HCEC 1CT (cell line): ENCODE measurements at places on chromosomes 6 and 20.

DNA sequence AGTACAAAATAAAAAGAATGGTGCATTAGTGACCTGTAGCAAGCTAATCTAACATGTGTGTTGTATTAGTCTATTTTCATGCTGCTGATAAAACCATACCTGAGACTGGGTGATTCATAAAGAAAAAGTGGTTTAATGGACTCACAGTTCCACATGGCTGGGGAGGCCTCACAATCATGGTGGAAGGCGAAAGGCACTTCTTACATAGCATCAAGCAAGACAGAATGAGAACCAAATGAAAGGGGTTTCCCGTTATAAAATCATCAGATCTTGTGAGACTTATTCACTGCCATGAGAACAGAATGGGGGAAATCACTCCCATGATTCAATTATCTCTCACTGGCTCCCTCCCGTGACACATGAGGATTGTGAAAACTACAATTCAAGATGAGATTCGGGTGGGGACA is 45.4 kb upstream of the AIG1 start:
- DNase-seq: no peak

DNA sequence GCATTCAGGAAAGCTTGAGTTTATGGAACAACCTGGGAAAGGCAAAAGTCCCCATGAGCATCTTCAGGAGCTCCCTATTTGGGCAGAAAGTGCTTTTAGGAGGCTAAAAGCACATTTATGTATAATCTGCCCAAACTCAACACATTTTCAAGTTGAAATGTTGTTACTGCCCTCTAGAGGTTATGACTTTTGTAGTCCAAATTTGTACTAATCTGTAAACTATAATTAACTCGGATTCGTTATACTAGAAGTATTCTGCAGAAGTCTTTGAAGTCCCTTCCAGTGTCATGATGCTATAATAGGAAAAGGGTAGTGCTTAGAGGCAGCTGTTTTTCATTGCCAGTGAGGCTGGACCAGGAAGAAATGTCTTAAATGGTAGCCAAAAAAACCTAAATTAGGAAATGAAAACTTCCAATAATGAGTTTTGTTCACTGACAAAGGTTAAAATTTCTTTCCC is 44.8 kb upstream of the EMILIN3 start:
- peak; percentile 59 for DNase-seq

- DNase-seq: no peak
Observed at GRCh38 chr20:51529081-51529681, 13.3 kb downstream of the NFATC2 start.

- DNase-seq: peak; percentile 93
Observed at GRCh38 chr6:5190507-5190906, 70.2 kb downstream of the LYRM4 start.

- no peak for DNase-seq
Observed at GRCh38 chr6:129364037-129364436, 345.9 kb downstream of the ARHGAP18 start.

DNA sequence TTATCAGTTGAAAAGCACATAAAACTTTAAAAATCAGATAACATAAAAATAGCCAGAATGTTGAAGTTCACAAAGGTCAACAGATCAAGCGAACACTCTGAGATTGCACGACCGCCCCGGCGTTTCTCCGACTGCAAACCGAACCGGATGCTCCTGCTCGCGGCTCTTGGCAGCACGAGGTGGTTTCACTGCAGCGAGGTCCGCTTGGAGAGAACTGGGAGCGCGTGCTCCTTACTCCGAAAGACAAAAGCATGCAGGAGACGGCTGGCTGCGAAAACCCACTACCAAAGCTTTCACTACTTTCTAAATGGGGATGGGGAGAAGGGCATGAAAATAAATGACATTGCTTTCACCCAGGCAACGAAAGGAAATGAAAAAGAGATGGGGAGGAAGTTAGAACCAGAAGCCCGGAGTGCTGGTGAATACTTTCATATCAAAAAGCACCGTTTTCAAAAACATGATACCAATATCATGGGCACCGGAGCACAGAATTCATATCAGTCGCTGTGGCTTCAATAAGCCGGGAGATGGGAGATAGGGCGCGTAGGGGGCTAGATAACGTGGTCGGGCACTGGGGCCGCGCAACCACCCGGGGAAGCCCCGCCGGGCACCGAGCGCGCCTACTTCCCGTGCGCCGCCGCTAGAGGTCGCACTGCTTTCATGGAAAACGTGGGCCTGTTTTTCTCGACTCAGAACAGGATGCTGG is 8.3 kb upstream of the ANKRD60 start:
- peak; percentile 57 for DNase-seq

GRCh38 chr6:124355146-124355545 is 551.5 kb downstream of the NKAIN2 start:
- no peak for DNase-seq

DNA sequence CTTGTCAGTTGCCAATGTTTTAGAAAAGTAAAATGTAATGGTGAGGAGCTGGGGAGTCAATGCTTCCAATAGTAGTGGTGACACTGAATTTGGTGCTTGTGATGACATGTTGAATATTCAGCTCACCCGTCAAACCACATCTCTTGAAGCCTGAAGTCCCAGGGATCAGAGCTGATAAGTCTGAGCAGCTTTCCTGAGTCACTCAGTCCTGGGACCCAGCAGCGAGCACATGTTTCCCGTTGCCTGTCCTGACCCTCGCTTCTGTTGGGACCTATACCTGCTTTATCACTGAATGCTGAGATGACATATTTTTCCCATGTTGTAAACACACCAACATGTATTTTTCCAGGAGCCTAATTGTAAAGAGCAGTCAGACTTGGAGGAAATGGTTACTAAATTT is 693.6 kb downstream of the QKI start:
- no peak for DNase-seq

GRCh38 chr6:16800942-16801341 is 39.7 kb upstream of the ATXN1 start:
- DNase-seq: no peak
